ENCODE measurements at places on chromosomes 6 and 20.

DNA sequence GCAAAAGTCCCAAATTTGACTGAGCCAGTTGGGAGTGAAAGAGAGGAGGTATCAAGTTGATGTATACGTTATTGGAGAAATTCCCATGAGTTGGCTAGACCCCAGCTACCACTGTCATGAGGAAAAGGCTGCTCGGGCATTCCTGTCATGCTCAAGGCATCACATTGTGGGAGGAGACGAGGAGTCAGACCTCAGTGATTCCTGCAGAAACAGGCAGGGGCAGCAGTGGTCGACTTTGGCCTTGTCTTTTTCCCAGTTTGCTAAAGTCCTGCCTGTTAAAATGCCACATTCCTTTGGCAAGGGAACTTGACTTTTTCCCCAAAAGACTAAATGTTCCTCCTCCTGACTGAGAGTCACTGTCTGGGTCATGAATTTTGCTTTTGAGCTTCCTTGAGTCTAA is 295.5 kb upstream of the HS3ST5 start:
- no peak for DNase-seq

GRCh38 chr20:23399568-23400241 is 21.6 kb downstream of the NAPB start:
- no peak for DNase-seq

GRCh38 chr6:157909282-157909664 is 72.4 kb upstream of the SYNJ2 start:
- no peak for DNase-seq

- DNase-seq, result no peak
Measured at GRCh38 chr6:14656078-14656521, 538.5 kb downstream of the CD83 start.
